ENCODE measurements at places on chromosomes 1 and 21.
A peak's percentile ranks its signal among the peaks of the same experiment; 100 is the strongest.

- DNase-seq = peak; percentile 38
Measured at GRCh38 chr1:145926686-145927062, 610 bp downstream of the RBM8A start.

DNA sequence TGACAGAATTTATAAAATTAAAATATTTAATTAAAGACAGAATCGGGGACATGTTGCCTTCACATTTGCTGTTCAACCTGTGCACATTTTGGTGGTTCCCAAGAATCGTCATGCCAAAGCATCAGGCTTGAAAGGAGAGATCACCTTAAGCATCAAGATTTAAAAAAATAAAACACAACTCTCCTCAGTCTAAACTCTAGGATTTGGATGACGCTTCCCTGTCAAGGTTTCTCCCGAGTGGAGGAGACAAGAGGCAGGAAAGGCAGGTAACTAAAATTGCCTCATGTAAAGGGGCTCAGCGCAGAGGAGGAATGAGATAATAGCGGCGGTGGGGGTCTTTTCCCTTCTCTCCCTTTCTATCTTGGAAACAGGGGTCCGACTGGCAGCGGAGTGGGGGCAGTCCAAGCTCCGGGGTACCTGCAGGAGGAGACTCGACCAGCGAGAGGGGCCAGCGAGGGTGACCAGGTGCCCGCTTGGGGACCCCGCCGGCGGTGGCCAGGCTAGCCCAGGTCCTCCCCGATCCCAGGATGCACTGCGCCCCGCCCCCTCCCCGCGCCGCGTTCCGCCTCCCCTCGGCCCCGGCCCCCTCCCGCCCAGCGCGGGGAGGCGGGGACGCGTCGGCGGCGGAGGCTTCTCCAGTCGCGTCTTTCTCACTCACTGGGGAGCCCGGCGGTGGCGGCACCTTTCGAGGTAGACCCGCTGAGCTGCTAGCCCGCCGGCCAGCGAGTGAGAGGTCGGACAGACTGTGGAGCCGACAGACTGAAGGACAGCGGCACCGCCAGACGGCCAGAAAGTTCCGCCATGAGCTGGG is at the start of gene FNBP1L:
Gene FNBP1L (plus strand): TSS at position 638 of the 811 bp plus-strand sequence. CDS start 164 bp downstream, at position 802.
- DNase-seq = peak; percentile 77

- no peak for DNase-seq
Measured at GRCh38 chr1:78728359-78728758, 78.7 kb downstream of the IFI44 start.

DNA sequence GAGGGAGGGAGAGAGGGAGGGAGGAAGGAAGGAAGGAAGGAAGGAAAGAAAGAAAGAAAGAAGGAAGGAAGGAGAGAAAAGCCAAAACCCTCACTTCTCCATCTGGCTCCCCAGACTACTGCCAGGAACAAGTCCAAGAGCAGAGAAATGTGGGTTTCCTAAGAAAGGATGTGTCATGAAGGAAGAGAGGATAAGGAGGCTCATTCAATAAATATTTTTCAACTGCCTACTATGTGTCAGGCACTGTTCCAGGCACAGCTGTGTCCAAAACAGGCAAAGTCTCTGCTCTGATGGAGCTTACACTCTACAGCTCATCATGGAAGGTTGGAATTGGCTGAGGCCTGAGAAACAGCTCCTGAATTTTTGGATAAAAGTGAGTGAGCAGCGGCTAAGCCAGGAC is 42.6 kb upstream of the ATP2B4 start:
- no peak for DNase-seq

DNA sequence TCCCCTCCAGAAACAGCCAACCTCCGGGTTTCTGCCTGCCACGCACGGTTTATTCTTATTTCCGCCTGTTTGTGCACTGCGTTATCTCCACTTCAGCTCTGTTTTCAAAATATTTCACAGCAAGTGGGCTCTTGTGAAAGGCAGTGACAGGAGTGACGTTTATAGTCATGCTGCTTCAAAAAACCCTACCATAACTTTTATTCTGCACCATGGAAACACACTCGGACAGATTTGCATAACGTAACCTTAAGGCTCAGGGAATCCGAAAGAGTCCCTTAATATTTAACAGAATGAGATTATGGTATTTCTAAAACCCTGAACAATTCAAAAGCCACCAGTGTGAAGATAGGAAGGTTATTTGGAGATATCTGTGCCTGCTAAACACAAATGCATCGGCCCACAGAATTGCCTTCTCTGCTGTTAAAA is 782 bp upstream of the SDE2 start:
- no peak for DNase-seq

GRCh38 chr1:218945050-218945449 is 228.6 kb upstream of the LYPLAL1 start:
- no peak for DNase-seq
